ENCODE measurements at places on chromosomes 5 and 9.

DNA sequence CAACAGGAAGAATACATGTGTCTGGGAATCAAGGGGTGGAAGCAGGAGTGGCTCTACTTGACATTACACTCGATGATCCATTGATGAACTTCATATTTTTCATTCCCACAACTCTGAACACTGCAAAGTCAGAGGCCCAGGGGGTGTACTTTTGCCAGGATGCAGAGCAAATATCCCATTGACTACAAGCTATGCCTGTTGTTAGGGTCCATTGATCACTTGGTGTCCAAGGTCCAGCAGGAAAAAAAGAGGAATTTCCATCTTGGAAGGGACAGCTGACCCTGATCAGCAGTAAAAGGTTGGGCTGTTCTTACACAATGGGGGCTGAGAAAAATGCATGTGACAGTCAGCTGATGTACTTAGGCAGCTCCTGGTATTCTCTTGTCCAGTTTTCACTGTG is 118.5 kb upstream of the MAP1B start:
- DNase-seq = no peak

- DNase-seq = no peak
These were observed 3.4 kb downstream of the UGT3A1 start for GRCh38 chr5:35987776-35988175.

- no peak for DNase-seq
These were observed 11.3 kb downstream of the PROP1 start for GRCh38 chr5:177984584-177985206.

GRCh38 chr5:32319392-32319791 is 6.7 kb upstream of the MTMR12 start:
- DNase-seq = no peak

- DNase-seq = no peak
These were observed 188.2 kb downstream of the SLCO4C1 start for GRCh38 chr5:102107865-102108264.

GRCh38 chr9:94867281-94867841 is 140.9 kb downstream of the AOPEP start:
- DNase-seq = no peak

GRCh38 chr9:87307848-87308247 is 189.8 kb upstream of the DAPK1 start:
- DNase-seq = no peak

- no peak for DNase-seq
These were observed 202.9 kb downstream of the AOPEP start for GRCh38 chr9:94929369-94929756.

GRCh38 chr9:120137186-120137840 is 442.7 kb downstream of the CDK5RAP2 start:
- DNase-seq = no peak

DNA sequence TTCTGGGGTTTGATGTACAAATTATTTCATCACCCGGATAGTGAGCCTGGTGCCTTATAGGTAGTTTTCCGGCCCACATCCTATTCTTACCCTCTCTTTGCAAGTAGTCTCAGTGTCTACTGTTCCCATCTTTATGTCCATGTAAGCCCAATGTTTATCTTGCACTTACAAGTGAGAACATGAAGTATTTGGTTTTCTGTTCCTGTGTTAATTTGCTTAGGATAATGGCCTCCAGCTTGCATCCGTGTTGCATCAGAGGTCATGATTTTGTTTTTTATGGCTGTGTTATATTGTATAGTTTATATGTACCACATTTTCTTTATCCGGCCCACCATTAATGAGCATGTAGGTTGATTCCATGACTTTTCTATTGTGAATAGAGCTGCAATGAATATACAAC is 136.5 kb downstream of the PRR16 start:
- DNase-seq = no peak

- no peak for DNase-seq
These were observed 209.8 kb downstream of the MCTP1 start for GRCh38 chr5:95075111-95075510.

DNA sequence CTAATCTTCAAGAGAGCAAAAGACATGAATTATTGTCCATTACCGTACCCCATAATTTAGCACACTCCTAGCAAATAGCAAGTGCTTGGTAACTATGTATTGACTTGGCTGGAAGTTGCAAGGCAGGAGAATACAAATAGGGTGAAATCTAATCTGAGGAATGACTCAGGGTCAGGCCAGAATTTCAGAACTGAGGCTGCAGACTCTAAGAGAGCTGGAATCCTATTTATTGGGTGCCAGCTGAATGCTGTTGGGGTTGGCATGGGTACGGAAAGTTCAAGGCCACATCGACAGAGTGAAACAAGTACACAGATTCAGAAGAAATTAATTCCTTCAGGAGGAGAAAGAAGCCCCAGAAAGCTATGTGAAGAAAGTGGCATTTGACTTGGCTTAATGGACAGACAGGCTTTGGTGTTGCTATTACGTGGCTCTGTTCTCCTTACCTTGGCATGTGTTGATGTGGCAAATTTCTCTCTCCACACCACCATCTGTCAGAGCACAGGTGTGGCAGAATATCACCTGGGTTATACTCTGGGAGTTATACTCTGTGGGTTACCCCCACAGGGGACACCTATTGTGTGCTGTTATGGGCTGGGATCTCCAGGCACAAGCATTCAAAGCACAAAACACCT is 20.9 kb upstream of the ASTN2 start:
- DNase-seq = no peak

DNA sequence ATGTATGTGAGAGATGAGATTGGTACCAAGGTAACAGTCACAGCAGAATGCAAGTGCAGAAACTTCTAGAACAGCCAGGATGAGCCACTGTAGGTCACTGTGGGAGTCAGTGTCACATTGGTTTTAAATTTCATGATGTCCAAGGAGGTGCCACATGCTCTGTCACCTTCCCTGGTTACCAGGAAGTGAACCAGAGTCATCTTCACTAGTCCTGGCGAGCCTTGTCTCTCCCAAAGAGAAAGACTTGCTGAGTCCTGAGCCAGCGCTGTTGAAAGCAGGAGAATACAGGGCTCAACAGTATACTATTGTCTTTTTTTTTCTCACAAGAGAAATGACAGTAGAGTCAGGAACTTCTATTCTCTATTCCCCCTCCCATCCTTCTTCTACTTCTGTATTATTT is 615.5 kb downstream of the RAB3C start:
- no peak for DNase-seq

DNA sequence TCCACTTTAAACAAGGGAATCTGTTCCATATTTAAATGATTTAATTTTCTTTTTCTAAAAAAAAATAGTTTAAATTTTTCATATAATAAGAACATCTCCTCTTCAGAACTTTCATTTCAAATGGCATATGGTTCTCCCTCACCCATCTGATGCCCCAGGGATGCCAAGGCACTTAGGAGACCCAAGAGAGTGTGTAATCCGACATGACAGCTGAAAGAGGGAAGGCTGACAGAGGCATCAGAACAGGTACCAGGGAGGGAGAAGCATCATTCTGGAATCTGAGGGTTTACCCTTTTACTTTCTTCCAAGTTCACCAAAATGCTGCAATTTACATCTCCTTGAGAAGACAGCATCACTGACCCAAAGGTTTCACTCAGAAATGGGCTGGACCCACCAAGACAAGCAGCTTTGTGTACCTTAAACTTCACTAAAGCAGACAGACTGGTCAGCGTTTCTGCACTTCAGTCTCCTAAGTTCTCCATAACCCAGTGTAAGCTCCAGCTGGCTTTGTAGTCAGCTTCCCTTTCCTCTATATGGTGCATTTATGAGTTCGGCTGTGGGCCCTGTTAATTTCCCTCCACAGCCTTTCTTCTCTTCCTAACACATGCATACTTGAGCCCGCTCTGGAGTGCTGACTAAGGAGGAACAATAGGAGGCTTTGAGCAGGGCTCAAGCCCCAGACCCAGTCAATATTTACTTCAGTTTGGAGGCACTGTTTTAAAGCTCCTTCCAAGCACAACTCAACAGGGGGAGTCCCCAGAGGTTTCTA is 17.7 kb downstream of the EFNA5 start:
- no peak for DNase-seq

- no peak for DNase-seq
These were observed 183.2 kb downstream of the GNAQ start for GRCh38 chr9:77848404-77848803.

DNA sequence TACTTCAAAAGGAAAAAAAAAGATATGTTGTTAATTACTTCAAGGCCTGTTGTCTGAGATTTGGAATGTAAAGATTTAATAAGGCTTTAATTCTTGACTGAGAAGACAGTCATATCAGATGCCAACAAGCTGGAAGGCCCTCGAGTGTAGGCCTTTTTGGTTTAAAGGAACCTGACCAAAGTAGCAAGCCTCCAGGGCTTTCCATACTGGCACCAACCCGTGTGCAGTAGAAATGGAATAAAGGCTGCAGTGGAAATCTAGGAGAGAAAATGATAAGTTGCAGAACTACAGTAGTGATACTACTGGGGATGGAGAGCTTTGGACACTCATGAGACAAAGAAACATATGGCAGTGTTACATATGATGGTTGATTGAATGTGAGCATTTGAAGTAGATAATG is 358.0 kb downstream of the TAF11L14 start:
- no peak for DNase-seq

DNA sequence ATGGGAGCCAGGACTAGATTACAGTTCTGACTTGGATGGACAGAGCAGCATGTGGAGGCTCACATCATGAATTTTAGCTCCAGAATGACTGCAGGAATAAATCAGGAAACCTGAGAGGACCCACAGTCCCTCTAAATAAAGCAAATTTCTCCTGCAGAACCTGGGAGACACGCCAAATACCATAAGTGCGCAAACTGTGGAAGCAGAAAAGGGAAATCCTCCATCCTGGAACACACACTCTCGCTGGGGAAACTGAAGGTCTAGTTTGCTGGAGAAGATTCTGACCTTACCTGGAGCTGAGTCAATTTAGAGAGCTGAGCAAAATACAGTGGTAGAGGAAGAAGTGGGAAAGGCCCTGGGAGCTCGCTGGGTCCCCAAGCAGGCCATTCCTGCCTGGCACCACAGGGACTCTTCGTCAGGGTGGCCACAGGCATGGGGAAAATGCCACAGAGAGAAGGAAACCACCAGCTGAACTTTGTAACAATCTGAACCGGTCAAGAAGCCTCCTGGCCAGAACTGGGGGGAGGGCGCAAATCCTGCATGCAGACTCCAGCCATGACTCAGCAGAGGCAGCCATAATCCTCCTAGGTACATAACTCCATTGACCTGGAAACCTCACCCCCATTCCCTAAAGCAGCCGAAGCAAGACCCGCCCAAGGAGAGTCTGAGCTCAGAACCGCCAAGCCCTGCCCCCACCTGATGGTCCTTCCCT is 390.9 kb downstream of the LRRC70 start:
- DNase-seq = no peak

DNA sequence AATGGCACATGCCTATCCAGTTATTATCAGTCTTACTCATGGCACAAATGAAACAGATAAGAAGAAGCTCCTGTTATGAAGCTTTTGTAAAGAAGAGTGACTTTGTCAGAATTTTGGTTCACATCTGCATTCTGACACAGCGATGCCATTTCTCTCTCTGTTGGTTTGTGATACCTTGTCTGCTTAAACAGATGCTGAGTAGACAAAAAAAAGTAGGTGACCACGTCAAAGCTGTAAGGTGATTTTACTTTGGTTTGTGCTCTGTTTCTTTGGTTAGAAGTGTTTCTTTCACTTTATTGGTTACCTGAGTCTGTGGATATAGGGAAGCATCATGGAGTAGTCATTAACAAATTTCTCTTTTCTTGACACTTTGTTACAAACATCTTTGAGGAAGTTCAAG is 422.3 kb upstream of the ADAMTSL1 start:
- no peak for DNase-seq

DNA sequence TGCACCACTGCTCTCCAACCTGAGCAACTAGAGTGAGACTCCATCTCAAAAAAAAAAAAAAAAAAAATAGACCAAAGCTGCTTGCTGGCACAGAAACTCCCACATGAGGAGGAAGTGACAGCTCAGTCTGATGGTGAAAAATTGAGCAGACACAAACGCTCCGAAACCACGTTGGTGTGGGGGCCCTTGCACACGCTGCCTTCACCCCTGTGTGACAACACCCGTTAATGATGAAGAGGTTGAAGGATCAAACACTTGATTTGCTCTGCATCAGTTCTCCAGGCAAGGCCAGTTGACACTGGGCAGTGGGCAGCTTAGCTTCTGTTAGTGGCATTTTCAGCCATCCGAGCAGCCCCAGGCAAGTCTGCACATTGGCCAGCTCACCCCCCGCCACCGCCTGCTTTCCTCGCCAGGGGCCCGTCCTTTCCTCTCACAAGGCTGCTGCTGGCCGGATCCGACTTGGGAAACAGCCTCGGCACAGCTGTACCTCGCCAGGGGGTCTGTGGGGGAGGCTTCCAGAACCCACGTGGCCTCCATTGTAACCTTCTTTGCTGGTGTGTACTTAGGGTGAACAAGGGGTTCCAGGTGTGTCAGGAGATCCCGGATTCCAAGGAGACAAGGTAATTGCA is 79.8 kb downstream of the COL27A1 start:
- no peak for DNase-seq

DNA sequence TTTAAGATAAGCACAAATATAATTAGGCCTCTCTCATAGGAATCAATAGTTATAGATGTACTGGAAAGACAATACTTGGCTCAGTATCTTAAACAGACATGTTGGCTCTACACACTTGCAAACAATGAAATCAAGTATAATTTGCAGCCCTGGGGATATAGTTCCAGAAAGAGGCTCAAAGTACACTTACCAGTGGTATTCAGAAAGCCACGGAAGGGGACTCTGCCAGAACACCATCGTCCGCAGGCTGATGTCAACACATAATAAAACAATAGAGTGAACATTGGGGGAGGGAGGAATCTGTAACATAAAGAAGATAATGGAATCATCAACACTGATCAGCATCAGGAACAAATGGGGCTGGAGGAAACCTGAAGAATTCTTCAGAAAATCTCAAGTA is 31.2 kb upstream of the EBF1 start:
- no peak for DNase-seq

GRCh38 chr5:148781766-148782165 is 44.6 kb upstream of the ADRB2 start:
- no peak for DNase-seq

- DNase-seq = no peak
These were observed 185.5 kb downstream of the SMC2 start for GRCh38 chr9:104279535-104280177.

DNA sequence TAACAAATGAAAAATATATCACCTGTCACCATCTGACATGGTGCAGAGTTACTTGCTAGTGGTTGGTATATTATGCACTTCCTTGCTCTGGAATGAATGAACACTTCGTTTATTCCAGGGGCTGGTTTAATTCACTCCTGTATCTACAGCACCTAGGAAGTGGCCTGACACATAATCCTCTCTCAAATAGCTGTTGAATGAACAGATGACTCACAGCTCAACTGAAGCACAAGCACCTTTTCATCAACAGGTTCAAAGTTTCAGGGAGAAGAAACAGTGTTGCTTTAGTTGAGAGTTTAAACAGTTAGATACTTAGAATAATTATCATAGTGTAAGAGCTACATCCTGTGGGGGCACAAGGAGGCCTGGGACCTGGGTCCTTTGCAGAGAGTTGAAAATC is 135.0 kb upstream of the DAP start:
- DNase-seq = no peak

GRCh38 chr9:124968238-124968637 is 27.4 kb upstream of the GOLGA1 start:
- DNase-seq = no peak

DNA sequence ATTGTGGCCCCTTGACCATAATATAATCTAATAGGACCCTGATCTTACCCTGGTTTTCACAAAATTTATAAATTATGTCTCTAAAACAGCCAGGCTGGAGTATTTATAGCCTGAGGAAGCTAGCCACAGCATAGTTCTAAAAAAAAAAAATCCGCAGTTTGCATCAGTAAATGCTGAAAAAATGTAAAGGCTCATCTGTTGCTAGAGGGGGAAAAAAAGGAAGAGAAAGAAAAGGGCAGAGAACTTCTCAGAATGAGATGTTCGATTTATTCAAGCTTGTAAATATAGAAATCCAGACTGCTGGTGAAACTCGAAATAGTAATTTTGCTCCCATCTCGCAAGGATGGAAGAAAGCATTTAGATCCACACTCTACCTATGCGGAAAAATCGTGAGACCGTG is 467.5 kb downstream of the NTRK2 start:
- no peak for DNase-seq

All from endothelial cell (in vitro differentiated cells).